Smooth muscle cell of the coronary artery (primary cell): ENCODE measurements at places on chromosomes 4 and X. TPM values are rescaled to one million over a fixed set of nuclear protein-coding genes. Genes with fewer than 3 reads are reported as not detected.

The ZCCHC4 gene
- 6.2 and 10.4 TPM in 2 replicates for total RNA-seq

The ZCCHC18 gene
- total RNA-seq = 0.12 and 0.98 TPM in 2 replicates

The UBQLN2 gene
- 2.5 and 5.2 TPM in 2 replicates for total RNA-seq

The STATH gene
- total RNA-seq = 0.15 TPM in 1 of 2 replicates, not detected in the other

The ASB12 gene
- not detected in 2 replicates for total RNA-seq

The MAGEB2 gene
- not detected in 2 replicates for total RNA-seq

The YTHDC1 gene
- 33.5 and 51.6 TPM in 2 replicates for total RNA-seq

The MMAA gene
- 3.5 and 9.4 TPM in 2 replicates for total RNA-seq

The TMEM154 gene
- total RNA-seq = 0.47 and 0.53 TPM in 2 replicates

The TRO gene
- total RNA-seq = 5.9 and 18.3 TPM in 2 replicates

The VEGFC gene
- 8.9 and 27.3 TPM in 2 replicates for total RNA-seq

The PLS3 gene
- total RNA-seq = 295 and 511 TPM in 2 replicates

The PLP1 gene
- 0.12 TPM in 1 of 2 replicates, not detected in the other for total RNA-seq

The STS gene
- 1.4 and 4.7 TPM in 2 replicates for total RNA-seq

The PARM1 gene
- total RNA-seq = 0.70 and 1.2 TPM in 2 replicates

The GPC3 gene
- under 0.01 and 26.6 TPM in 2 replicates for total RNA-seq

The GK2 gene
- total RNA-seq = not detected in 2 replicates

The ZAR1 gene
- not detected in 2 replicates for total RNA-seq

The CENPE gene
- total RNA-seq = 1.4 and 3.9 TPM in 2 replicates

The FRAS1 gene
- 3.0 and 6.4 TPM in 2 replicates for total RNA-seq

The GPRIN3 gene
- total RNA-seq = 0.23 and 0.90 TPM in 2 replicates

The SULT1B1 gene
- under 0.01 and 13.7 TPM in 2 replicates for total RNA-seq

The BMX gene
- 0.12 and 0.53 TPM in 2 replicates for total RNA-seq

The INTU gene
- total RNA-seq = 3.1 and 9.1 TPM in 2 replicates

The WDR44 gene
- 4.9 and 10.7 TPM in 2 replicates for total RNA-seq

The CT47B1 gene
- total RNA-seq = not detected in 2 replicates

The SLBP gene
- total RNA-seq = 18.8 and 45.2 TPM in 2 replicates

The PHOX2B gene
- not detected in 2 replicates for total RNA-seq

The GPR101 gene
- total RNA-seq = not detected in 2 replicates

The METTL14 gene
- 17.8 and 25.0 TPM in 2 replicates for total RNA-seq

The TLR3 gene
- 0.60 and 2.2 TPM in 2 replicates for total RNA-seq

The TACR3 gene
- not detected in 2 replicates for total RNA-seq

The NWD2 gene
- not detected in 2 replicates for total RNA-seq

The NIPAL1 gene
- 7.1 TPM in 1 of 2 replicates, not detected in the other for total RNA-seq

The BCLAF3 gene
- 4.2 and 4.9 TPM in 2 replicates for total RNA-seq

The MAGEB4 gene
- not detected in 2 replicates for total RNA-seq

The AKAP4 gene
- total RNA-seq = not detected in 2 replicates

The PNMA3 gene
- 0.70 TPM in 1 of 2 replicates, not detected in the other for total RNA-seq

The INTS6L gene
- 2.3 and 3.5 TPM in 2 replicates for total RNA-seq

The ARHGAP10 gene
- 24.2 and 32.2 TPM in 2 replicates for total RNA-seq

The ZNF518B gene
- 15.6 and 22.5 TPM in 2 replicates for total RNA-seq

The MAGEC1 gene
- total RNA-seq = not detected in 2 replicates

The CT55 gene
- total RNA-seq = not detected in 2 replicates

The ADH7 gene
- total RNA-seq = 0.70 TPM in 1 of 2 replicates, not detected in the other

The SSX3 gene
- not detected in 2 replicates for total RNA-seq
